ENCODE measurements at places on chromosomes 1 and 21.

DNA sequence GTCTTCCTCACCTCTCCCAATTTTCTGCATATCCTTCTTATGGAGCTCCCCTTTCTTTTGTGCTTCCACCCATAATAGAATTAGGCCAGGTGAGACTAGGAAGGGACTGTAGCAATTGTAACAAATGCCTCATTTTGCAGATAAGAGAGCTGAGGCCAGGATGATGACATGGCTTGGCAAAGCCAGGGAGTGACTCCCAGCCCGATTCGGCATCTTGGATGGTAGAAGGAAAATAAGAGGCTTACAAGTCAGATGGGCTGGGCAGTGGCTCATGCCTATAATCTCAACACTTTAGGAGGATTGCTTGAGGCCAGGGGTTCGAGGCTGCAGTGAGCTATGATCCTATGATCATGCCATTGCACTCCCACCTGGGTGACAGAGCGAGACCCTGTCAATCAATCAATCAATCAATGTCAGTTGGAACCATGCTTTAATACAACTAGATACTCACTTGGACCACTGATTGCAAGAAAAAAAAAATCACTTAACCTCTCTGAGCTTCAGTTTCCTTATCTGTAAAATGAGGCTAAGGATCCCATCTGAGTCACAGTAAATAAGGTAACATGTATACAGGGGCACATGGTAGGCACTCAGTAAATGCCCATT lies 51.6 kb downstream of the PLEKHA6 start:
- no peak for DNase-seq

DNA sequence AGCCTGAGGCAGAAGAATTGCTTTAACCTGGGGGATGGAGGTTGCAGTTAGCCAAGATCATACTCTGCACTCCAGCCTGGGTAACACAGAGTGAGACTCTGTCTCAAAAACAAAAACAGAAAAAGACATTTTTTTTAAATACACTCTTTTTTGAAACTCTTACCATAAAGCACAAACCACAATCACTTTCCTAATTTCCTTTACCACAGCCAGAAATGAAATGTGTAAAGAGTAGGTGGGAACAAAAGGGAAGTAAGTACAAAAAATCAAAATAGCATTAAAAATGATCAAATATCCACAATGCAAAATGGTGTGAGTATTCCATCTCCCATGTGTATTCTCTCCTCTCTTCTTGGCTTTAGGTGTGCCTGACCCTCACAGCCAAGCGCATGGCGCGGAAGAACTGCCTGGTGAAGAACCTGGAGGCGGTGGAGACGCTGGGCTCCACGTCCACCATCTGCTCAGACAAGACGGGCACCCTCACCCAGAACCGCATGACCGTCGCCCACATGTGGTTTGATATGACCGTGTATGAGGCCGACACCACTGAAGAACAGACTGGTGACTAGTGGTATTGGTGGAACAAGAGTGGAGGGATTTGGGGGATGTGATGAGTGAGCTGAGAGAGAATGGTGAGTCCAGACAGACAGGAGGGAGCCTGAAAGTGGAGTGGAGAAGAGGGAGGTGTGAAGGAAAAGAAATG lies 14.9 kb downstream of the ATP1A4 start:
- DNase-seq = no peak

DNA sequence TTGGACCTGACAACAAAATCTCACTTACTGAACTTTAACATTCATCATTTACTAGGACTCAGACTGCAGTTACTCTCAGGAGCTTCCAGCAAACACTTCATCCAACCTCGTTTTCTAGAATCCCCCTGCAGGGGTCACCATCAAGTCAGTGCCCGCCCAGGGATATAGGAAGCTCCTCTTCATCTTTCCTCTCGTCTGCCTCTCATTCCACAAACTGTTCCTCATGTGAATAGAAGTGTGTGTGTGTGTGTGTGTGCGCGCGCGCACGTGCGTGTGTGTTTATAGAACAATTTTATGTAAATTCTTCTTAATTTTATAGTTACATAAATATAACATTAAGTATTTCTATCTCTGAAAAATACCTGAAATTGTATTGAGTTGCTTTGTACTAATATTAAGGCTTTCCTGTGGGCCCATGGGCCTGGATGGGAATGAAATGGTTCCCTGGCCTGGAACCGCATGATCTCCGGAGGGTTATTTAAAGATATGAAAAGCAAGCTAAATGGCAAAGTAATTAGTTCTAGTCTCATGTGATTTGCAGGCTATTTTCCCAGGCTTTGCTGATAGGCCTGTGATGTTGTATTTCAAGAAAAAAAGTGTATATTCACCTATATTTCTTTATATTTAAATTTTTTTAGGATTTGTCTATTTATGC lies 21.7 kb upstream of the ABCD3 start:
- no peak for DNase-seq

DNA sequence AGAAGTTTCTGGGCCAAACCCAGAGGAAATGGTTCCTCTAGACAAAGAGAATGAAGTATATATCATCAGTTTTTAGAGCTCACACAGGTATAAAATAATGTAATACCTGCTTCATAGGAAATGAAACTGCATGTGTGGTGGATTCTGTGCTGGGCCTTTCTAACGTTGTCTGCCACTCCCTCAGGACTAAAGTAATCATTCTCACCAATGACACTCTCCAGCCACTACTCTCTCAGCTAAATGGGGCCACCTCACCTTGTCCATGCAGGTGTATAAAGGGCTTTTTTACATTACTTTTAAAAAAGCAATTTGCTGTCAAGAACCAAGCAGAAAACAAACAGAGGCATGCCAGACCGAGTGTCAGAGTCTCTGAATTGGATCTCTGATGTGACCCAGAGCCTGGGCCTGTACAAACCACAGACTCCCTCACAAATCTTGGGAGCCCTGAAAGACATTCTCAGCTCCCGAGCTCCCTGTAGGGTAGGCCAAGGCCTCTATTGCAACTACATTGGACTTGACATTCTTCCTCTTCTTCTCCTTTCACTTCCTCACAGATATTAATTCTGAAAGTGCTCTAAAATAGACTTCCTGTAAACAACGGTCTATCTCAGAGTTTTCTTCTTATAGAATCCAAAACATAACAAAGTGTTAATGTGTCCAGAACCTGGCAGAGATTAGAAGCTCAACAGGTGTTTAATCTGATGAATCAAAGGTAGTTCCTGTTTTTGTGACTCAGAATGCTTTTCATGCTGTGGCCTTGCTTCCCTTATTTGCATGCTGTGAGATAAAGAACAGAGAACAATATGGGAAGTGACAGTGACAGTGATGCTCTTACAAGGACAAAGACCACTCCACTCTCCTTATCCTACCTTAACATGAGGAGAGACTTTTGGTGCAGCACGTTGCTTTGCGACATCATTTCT lies 8.6 kb downstream of the AIM2 start:
- DNase-seq = no peak

DNA sequence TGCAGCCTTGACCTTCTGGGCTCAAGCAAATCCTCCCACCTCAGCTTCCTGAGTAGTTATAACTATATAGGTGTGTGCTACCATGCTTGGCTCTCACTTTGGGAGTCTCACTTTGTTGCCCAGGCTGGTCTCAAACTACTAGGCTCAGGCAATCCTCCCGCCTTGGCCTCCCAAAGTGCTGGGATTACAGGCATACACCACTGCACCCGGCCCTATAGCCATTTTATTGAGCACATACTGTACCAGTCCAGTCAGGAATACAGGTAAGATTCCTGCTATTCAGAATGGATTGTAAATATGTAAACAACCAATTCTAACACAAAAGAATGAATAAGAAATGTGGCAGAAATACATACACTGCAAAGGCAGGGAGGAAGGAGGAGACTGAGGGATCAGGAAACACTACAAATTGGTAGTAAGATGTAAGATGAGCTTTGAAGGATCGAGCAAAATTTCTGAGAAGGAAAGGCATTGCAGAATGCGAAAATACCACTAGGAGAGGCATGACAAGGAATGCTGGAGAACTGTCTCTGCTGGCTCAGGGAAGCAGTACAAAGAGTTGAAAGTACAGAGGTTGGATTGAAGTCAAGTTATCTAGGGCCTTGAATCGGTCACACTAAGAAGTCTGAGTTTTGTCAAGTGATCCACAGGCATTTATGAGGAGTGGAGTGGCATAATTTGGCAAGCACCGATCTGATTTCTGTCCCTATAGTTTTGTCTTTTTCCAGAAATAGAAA lies 60.4 kb downstream of the LHX4 start:
- DNase-seq = no peak

DNA sequence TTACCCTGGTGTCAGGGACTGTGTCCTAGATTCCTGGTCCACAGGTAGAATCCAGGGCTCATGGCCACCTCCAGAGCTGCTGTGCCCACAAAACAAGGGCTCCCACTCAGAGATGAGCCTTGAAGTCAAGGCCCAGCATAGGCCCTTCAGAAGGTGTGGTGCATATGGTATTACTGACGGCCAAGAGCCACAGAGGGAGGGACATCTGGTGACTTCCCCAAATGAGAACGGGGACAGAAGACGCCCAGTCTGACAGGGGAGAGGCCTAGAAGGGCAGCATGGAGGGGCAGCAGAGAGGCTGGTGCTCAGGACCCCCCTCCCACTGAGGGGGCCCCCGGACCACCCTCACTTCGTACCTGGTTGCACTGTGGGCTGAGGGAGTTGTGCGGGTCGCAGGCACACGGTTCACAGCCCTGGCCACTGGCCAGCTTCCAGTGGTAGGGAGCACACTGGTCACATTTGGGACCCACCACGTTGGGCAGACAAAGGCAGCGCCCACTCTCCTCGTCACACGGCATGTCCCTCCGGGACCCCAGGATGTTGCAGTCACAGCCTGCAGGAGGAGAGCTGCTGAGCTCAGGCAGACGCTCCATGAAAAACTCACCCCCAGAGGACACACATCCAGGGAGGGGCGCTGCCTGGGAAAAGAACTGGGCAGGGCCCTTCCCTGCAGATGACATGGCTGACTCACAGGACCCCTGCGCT lies 25.0 kb downstream of the LAMB3 start:
- no peak for DNase-seq

GRCh38 chr1:16184557-16185303 lies 27.7 kb downstream of the ARHGEF19 start:
- peak; percentile 89 for DNase-seq

GRCh38 chr1:77355010-77355409 lies 73.2 kb downstream of the AK5 start:
- no peak for DNase-seq

DNA sequence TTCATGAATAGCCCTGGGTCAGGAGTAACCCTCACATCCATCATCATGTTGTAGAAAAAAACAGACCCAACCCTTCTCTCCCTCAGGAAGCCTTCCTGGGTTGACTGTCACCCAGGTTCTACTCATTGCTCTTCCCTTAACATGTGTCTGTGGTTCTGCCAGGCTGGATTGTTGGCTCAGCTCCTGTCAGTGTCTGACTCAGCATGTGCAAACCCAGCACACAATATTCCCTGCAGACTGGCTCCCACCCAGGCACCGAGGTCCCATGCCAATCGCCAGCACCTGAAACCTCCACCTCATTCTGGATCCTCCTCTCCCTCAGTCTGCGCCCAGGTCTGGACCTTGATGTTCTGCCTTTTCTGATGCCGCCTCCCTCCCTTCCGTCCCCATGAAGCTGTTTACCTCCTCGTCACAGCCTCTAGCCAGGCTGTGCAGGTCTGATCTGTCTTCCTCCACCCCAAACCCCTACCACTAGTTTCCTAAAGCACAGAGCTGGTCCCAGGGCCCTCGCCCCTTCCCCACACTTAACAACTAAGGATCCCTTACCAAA lies 4.3 kb upstream of the S100A8 start:
- no peak for DNase-seq

DNA sequence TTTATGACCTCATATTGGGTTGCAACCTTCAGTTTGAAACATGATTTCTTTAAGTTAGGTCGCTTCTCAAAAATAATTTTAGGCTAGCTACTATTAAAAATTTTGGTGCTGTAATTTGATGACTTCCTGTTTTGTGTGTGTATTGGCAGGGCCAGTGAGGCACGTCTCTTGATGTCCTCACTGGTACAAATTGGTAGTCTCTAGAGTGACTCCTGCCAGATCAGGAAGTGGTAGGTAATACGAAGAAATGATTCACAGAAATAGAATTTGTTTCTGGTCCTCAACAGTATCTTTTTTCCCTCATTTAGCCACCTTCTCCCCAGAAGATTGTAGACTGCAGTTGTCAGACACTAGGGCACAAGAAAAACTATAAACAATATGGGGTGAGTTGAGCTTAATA lies 120.9 kb upstream of the KIAA1614 start:
- DNase-seq = no peak

GRCh38 chr1:213277036-213277435 lies 226.0 kb downstream of the RPS6KC1 start:
- DNase-seq = no peak

DNA sequence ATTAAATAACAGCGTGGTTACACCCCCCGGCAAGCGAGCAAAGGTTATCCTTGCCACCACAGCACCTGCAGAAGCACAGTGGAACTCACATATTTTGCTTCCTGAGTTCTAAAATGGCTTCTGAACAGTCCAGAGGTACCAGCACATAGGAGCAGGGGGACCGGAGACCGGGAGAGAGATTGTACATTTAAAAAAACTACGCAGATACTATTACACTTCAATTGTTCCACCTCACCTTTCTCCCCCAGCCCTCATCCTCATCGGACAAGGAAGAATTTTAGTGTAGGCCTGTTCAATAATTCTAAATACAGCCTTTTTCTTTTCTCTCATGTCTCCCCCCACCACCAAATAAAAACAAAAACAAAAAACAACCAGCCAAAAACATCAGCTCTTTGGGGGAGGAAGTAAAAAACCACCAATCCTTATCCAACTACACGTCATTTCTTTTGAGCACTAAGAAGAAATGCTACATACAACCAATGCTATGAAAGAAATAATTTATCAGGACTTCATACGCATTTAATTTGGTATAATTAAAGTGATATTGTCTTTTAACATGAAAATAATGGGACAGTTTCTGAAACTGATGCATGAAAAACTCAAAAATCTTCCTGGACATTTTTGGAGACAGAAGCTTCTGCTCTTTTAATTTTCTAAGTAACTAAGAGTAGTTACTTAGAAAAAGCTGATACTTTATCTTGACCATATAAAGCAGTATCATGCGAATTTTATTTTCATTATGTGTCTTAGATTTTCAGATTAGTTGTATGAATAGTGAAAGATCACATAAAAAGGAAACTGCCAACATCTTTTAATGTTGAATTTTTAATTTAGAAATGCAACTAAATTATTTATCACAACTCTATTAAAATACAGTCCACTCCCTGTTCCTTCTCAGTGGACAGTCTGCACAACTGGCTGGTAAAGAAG lies 9.1 kb downstream of the CDKN2C start:
- DNase-seq = no peak

All from keratinocyte (primary cell).